ENCODE measurements at places on chromosomes 1 and 21. TPM values are rescaled to one million over a fixed set of nuclear protein-coding genes. Genes with fewer than 3 reads are reported as not detected.

MYOM3 gene
- total RNA-seq = not detected

KRTAP13-2 gene
- not detected for total RNA-seq

GRCh38 chr1:183894290-183894565 lies 89.3 kb downstream of the RGL1 start:
- no peaks in the 10 kb centered on the region for H3K36me3 ChIP-seq
- DNase-seq = no peak
- H3K27ac ChIP-seq = no peak overlapping the region
- no peaks in the 10 kb centered on the region for H3K27me3 ChIP-seq

GRCh38 chr21:44517175-44517899 lies 22.7 kb downstream of the KRTAP10-1 start:
- DNase-seq = no peak
- H3K27ac ChIP-seq = no peak overlapping the region
- no peaks in the 10 kb centered on the region for H3K36me3 ChIP-seq
- no peaks in the 10 kb centered on the region for H3K27me3 ChIP-seq
- H3K4me1 ChIP-seq = no peaks in the 10 kb centered on the region

DNA sequence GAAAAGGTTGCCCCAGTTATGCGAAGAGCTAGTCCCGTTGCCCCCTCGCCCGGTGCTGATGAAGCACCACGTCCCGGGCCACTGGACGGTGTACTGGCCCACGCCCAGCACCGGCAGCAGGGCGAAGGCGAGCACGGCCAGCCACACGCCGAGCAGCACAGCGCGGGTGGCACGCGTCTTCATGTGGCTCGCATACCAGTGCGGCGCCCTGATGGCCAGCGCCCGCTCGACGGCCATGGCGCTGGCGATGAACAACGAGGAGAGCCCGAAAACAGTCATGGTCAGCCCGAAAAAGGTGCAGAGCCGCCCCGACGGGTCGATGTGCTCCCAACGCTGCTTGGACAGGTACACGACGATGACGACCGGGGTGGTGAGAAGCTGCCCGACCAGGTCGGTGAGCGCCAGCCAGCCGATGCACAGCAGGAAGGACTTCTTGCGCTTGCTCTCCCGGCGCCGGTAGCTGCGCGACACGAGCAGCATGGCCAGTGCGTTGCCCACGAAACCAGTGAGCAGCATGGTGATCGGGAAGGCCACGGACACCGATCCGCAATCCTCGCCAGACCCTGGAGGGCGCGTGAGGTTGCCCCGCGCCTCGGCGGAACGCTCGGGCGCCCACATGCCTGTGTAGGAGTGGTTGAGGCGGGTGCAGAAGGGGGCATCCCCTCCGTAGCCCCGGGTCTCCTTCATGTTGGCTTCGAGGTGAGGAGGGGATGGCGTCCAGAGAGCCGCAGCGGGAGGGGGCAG lies 553 bp downstream of the PTGER3 start:
- DNase-seq = no peak
- H3K4me1 ChIP-seq = peaks cover 17% of the 10 kb centered on the region
- H3K36me3 ChIP-seq = no peaks in the 10 kb centered on the region

GRCh38 chr1:180887841-180888240 lies 24.9 kb upstream of the KIAA1614 start:
- DNase-seq = no peak
- no peaks in the 10 kb centered on the region for H3K36me3 ChIP-seq
- H3K4me3 ChIP-seq = no peak overlapping the region
- H3K4me1 ChIP-seq = no peaks in the 10 kb centered on the region

DNA sequence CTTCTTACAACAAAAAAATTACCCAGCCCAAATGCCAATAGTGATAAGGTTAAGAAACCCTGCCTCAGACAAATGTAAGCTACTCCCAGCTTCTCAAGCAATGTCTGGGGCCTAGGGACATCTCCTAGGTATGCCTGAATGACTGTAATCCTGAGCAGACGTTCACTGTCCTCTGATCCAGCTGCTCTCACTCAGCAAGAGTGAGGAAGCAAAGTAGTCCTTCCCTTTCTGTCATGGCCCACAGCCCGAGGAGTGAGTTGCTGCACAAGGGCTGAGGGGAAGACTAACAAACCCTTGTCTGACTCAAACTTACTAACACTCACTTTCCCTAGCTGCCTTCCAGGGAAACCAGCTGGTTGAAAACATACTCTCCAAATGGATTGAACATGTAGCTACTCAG lies 124.9 kb upstream of the TNFSF4 start:
- H3K36me3 ChIP-seq = no peaks in the 10 kb centered on the region
- H3K27ac ChIP-seq = no peak overlapping the region
- no peak overlapping the region for H3K4me3 ChIP-seq

DNA sequence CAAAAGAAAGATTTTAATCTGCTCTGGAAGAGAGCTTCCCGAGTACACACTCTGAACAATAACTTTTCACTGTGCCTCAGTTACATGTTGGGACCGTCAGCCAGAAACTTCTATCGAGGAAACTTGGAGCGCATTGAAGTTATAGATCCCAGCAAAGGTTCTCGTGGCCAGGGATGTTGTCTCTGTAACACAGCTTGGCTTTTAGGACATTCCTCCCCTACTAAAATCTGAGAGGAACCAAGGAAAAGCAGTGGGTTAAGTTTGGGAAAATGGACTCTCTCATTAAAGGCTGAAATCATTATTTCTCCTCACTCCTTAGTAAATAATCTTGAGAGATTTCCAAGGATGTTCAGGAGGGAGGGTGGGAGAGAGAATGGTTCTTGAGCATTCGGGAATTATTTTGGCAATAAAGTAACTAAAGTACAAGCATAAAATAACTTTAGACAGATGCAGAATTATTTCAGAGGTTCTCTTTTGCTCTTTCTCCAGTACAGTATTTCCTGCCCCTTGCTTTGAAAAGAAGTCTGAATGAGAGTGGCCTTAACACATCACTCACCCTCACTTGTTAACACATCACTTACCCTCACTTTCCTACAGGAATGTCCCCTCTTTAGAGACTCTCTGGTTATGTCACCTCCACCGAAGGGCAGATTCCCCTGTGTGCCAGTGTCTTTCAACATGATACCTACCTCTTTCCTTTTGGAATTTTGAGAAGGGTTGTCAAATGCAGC lies 1.8 kb upstream of the NFIA start:
- peaks cover 37% of the 10 kb centered on the region for H3K27me3 ChIP-seq
- no peak for DNase-seq
- H3K36me3 ChIP-seq = peaks cover 5% of the 10 kb centered on the region
- peak overlapping the region; percentile 54 for H3K4me3 ChIP-seq
- no peak overlapping the region for H3K27ac ChIP-seq
- peaks cover 54% of the 10 kb centered on the region for H3K4me1 ChIP-seq

DNA sequence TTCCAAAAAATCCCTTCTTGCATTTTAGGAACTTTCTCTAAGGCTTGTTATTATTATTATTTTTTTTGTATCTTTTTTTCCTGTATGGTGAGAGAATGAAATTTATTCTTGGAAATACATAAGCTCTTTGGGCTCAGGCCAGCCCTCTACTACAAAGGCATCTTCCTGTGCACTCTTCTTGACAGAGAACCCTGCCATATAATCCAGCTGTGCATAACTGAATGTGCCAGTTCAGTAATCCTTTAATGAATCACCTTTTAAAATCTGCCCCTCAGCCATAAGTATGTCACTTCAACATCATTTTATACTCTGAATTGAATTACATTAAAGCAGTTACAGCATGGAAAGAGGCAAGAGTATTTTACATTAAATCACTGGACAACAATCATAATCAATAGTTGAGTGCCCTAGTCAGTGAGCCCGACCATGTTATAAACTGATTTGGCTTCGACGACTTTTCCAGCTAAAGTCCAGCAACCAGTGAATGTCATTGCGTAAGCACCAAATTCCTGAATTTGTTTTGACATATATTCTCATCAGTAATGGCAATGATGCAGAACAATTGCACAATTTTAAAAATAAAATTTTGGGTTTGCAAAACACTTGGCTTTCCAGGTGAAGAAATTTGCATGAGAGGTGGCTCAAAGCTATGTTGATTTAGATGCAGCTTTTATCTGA lies 59.2 kb upstream of the KCNK2 start:
- H3K27ac ChIP-seq = no peak overlapping the region
- no peaks in the 10 kb centered on the region for H3K36me3 ChIP-seq
- H3K27me3 ChIP-seq = no peaks in the 10 kb centered on the region
- no peak for DNase-seq
- H3K4me1 ChIP-seq = no peaks in the 10 kb centered on the region
- no peak overlapping the region for H3K4me3 ChIP-seq

DNA sequence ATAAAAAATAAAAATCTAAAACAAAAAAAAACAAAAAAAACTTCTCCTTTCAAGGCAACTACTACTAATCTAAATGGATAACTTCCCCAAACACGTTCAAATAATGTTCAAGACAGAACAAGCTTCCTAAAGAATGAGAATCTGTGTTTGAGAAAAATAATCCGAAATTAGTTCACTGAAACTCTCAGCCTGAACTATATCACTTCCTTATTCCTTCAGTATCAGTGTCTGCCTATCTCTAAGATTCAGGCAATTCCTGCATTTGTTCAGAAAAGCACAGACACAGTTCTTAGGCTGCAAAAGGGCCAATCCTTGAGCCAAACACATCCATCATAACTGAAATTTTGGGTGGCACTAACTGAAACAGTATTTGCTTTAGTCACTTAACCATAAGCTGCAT lies 22.4 kb downstream of the DSTYK start:
- DNase-seq = no peak
- no peak overlapping the region for H3K27ac ChIP-seq
- peaks cover 19% of the 10 kb centered on the region for H3K36me3 ChIP-seq
- peaks cover 67% of the 10 kb centered on the region for H3K4me1 ChIP-seq
- H3K4me3 ChIP-seq = no peak overlapping the region
- H3K27me3 ChIP-seq = no peaks in the 10 kb centered on the region

- H3K36me3 ChIP-seq = no peaks in the 10 kb centered on the region
- no peak overlapping the region for H3K27ac ChIP-seq
- no peak overlapping the region for H3K4me3 ChIP-seq
- H3K27me3 ChIP-seq = no peaks in the 10 kb centered on the region
Measured at GRCh38 chr1:104182251-104182650, 432.6 kb downstream of the AMY1C start.

DNA sequence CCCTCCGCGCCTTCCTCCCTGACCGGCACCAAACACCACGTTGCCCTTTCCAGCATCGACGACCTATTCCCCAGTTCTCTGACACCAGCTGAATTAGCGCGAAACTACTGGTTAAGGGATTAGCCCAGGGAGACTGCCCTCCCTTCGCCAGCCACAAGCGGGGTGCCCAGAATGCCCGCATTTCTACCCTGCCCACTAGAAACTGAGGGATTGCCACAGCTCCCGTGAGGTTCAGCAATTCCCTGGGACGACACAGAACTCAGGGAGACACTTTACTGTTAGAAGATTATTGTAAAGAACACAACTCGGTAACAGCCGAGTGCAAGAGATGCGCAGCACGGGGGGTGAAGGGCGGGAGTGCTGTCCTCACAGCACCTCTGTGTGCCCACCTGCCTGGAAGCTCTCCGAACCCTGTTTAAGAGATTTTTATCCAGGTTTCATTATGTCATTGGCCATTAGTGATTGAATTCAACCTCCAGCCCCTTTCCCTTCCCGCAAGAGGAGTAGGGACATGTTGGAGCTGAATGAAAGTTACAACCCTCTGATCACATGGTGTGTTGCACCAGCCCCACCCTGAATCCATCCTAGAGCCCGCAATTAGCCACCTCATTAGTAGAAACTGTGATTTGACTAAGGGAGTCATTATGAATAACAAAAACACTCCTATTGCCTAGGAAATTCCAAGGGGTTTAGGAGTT lies 15.8 kb upstream of the RIPPLY3 start:
- peaks cover 41% of the 10 kb centered on the region for H3K4me1 ChIP-seq
- no peaks in the 10 kb centered on the region for H3K27me3 ChIP-seq
- H3K27ac ChIP-seq = peak overlapping the region; percentile 86
- peaks cover under 1% of the 10 kb centered on the region for H3K36me3 ChIP-seq
- DNase-seq = no peak
- H3K4me3 ChIP-seq = peak overlapping the region; percentile 78

DNA sequence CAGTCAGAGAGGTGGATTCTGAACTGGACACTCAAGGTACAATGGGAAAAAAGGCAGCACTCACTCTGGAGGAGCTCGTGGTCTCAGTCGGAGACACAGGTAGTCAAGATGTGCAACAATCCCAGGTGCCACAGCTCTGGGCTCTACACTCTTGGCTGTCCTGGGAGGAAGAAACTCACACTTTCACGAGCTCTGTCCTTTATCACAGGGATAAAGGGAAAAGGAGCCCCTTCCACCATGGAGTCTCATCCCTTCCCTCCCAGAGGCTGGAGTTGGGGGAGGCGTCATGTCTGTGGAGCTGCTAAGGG lies 20.3 kb downstream of the CDK18 start:
- H3K4me1 ChIP-seq = peaks cover 3% of the 10 kb centered on the region
- H3K27ac ChIP-seq = no peak overlapping the region
- H3K36me3 ChIP-seq = no peaks in the 10 kb centered on the region
- H3K27me3 ChIP-seq = peaks cover 7% of the 10 kb centered on the region
- H3K4me3 ChIP-seq = no peak overlapping the region

DNA sequence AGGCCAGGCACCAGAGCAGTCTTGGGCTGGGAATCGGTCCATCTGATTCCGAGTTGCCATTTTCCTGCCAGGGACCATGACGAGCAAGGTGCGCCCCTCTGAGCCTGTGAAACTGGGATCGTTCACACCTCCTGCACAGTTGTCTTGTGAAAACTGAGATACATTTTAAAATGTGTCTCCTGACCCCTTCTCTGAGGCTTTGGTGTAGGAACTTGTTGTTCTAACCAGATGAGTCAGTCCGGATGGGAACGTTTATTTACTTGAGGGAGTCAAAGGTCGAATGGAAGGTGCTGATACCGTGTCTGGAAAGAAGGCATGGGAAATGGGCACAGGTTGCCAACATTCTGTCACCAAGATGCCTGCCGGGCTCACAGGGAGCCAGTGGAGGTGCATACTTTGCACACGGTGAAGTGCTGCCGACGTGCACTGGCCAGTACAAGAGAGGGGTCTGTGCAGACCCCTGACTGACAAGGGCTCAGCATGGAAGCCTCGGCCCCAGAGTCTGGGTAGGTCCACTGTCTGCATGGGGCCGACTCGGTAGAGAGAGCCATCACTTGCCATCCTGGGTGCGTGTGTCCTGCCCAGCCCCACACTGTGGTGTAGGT lies 7.4 kb upstream of the KCNN3 start:
- no peak overlapping the region for H3K4me3 ChIP-seq
- H3K27me3 ChIP-seq = peaks cover 35% of the 10 kb centered on the region
- no peak for DNase-seq
- no peak overlapping the region for H3K27ac ChIP-seq

All from activated CD8-positive, alpha-beta memory T cell treated with anti-CD3 and anti-CD28 coated beads, Interleukin-2, amount 10 ng/mL, durations not matched to agents 7 days and 5 days (primary cell).